ENCODE measurements at places on chromosomes 7 and 10. TPM values are rescaled to one million over a fixed set of nuclear protein-coding genes. Genes with fewer than 3 reads are reported as not detected.

The SYNPO2L gene
- total RNA-seq, result not detected

DNA sequence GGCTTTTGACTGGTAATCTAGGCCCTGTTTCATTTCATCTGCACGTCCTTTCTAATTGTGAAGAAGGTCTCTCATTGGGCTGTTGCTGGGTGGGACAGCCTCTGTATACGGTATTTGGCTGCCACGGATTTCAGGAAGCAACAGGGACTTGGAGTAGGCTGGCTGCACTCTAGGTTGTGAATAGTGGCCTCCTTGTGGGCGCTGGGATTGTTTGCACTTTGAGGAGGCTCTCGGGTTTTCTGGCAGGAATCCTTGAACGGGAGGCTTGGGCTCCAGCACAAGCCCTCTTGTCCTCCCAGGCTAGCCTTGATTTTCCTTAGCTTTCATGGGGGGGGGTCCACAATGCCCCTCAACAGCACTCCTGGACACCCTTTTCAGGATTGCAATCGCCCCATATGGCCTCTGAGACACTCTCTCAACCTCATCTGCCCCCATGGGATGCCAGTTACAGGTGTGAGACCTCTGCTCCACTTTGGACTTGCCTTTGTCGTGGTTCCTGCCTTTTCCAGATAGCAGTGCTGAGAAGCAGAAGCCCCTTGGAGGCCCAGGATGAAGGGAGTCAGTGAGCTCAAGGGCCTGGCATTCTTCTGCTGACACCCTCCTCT is 33.9 kb upstream of the ZNF273 start:
- H3K27ac ChIP-seq, result no peak overlapping the region
- H3K27me3 ChIP-seq, result no peaks in the 10 kb centered on the region
- H3K36me3 ChIP-seq, result no peaks in the 10 kb centered on the region
- no peak overlapping the region for H3K4me3 ChIP-seq
- no peaks in the 10 kb centered on the region for H3K4me1 ChIP-seq

The PAX4 gene
- not detected for total RNA-seq

DNA sequence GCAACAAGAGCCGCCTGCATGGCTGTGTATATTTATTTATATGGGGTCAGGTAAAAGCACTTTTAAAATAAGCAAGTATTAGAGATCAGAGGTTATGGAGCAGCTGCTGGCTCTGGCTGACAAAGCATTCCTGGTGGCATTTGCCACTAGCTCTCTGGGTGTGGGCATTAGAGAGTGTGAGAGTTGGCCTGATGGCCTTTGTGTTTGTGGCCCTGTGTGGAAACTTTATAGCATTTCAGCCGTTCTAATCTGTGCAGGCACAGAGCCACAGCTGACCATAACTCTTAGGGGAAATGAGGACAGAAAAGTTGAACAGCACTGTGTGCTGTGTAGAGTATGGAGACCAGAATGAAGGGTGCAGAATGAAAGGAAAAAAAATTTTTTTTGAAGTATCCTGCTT is 118.9 kb downstream of the AUTS2 start:
- H3K4me3 ChIP-seq, result no peak overlapping the region
- no peak for DNase-seq
- no peaks in the 10 kb centered on the region for H3K36me3 ChIP-seq
- H3K27ac ChIP-seq, result no peak overlapping the region
- no peaks in the 10 kb centered on the region for H3K27me3 ChIP-seq

DNA sequence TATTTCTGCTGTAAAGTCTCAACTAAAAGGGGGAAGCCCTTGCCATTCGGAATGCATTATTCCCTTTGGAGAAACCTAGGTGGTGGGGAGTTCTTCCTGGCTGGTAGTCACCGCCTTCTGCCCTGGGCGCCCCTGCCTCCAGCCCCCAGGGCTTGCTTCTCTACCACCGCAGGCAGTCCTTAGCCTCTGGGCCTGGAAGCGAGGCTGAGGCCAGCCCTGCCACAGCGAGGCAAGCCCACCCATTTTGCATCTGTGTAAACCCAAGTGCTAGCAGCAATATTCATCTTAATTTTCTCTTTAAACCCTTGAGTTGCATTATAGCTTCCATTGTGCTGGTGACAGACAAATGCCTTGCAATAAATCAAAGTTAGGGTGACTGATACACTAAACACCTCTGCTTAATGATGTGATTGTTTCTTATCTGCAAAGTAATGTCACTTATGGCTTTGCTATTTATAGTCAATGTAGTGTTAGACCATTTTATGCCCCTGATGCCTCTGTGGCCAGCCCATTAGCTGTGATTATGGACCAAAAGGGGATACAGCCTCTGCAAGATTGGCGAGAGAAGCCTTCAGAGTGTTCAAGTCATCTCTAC is 26.2 kb upstream of the MGMT start:
- no peaks in the 10 kb centered on the region for H3K4me1 ChIP-seq
- no peak overlapping the region for H3K4me3 ChIP-seq
- no peaks in the 10 kb centered on the region for H3K27me3 ChIP-seq

DNA sequence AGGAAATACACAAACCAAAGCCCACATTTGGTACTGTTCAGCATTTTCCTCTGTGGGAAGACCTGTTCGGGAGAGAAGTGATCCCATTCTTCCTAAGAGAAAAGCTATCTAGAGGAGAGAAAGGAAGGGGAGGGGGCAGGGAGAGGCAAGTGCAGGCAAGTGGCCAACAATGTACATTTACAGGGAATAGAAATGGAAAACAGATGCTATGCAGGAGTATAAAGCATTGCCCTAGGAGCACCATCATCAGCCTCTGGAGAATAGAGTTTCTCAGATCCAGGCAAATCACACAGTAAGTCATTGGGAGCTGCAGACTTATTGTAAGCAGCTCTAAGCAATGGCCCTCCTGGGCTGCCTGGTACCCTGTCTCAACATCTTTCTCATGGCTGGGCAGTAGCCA is 424.4 kb upstream of the AUTS2 start:
- H3K27me3 ChIP-seq, result no peaks in the 10 kb centered on the region
- no peak overlapping the region for H3K27ac ChIP-seq
- H3K4me3 ChIP-seq, result no peak overlapping the region
- no peaks in the 10 kb centered on the region for H3K36me3 ChIP-seq

The MAPK8 gene
- total RNA-seq, result 45.2 TPM

The IKZF1 gene
- 388 TPM for total RNA-seq

- no peaks in the 10 kb centered on the region for H3K4me1 ChIP-seq
- H3K36me3 ChIP-seq, result no peaks in the 10 kb centered on the region
- no peaks in the 10 kb centered on the region for H3K27me3 ChIP-seq
- no peak overlapping the region for H3K4me3 ChIP-seq
- no peak for DNase-seq
- no peak overlapping the region for H3K27ac ChIP-seq
These were observed 327.4 kb downstream of the SORCS1 start for GRCh38 chr10:106836933-106837663.

The FAM131B gene
- total RNA-seq, result 0.19 TPM

The CNPY1 gene
- total RNA-seq, result not detected

DNA sequence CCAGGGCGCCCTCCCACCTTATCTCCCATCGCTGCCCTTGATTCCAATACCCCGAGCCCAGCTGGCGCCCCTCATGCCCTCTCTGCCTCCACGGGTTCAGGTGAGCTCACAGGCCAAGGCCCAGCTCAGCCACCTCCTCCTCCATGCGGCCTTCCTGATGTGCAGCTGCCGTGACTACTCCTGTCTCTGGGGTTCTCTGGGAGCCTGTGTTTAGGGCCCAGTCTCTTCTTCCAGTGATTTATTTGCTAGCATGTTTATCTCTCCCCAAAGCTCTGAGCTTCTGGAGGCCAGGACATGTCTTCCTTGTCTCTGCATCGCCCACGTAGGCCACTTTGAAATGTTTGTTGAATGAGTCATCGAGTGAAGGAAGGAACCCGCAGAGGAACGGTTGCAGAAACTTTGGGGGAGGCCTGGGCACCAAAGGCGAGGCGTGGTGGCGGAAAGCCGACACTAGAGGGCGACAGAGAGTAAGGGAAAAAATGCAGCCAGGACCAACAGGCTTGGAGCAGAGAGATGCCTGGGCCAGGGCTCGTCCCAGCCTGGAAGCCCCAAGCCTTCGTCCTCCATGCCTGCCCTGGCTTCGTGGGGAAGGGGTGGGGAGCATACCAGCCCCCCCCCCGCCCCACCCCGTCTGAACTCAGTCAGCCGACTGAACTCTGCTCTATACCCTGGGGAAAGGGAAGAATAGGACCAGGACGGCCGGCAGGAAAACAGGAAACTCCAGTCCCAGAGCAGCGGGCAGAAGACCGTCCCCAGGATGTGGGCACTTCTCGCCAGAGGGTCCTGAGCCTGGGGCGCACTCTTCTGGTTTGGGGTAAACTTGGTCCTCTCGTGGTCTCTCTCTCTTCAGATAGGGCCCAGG is 10.9 kb upstream of the HSPB1 start:
- H3K27ac ChIP-seq, result no peak overlapping the region
- H3K4me3 ChIP-seq, result no peak overlapping the region

- H3K4me1 ChIP-seq, result no peaks in the 10 kb centered on the region
- H3K27ac ChIP-seq, result no peak overlapping the region
- DNase-seq, result no peak
- no peak overlapping the region for H3K4me3 ChIP-seq
- H3K27me3 ChIP-seq, result no peaks in the 10 kb centered on the region
These were observed 41.5 kb upstream of the CXCL12 start for GRCh38 chr10:44426247-44427034.

DNA sequence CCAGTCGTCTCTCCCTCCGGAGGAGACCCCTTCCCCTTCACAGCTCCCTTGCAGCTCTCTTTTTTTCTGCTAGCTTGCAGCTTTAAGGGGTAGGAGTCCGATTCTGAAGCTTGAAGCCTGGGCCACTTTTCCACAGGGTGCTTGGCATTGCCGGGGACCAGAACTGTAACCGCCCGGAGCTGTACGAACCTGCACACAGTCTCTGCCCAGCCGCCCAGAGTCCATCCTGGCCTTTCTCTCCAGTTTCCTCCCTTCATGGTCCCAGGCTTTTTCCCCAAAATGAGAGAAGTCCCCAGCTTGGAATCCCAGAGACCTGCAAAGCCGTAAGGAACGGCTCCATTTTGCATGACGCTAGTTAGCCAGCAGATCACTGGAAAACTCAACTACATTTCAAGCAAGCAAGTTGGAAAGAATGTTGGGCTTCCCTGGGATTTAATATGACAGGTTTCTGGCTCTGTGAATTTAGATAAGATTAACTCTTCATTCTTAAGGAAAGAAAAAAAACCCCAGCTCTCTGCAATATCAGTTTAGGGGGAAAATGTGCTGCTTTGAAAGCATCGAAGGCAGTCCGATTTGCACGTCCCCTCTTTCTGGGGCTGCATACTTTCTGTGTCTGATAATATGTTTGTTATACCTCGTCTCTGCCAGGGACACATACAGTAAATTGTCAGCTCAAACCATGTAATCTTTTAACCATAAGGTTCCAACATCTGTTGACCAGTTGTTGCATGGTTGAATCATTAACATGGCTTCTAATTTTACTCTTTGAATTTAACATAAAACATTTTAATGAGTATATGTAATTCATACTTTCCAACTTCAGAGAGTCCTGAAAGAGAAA is 190.0 kb upstream of the LYZL2 start:
- no peaks in the 10 kb centered on the region for H3K27me3 ChIP-seq
- no peaks in the 10 kb centered on the region for H3K36me3 ChIP-seq
- DNase-seq, result no peak
- H3K4me1 ChIP-seq, result no peaks in the 10 kb centered on the region

The PIP gene
- not detected for total RNA-seq

GRCh38 chr7:91559947-91560346 is 295.7 kb downstream of the FZD1 start:
- H3K4me3 ChIP-seq, result no peak overlapping the region
- H3K27ac ChIP-seq, result no peak overlapping the region
- no peaks in the 10 kb centered on the region for H3K36me3 ChIP-seq
- DNase-seq, result no peak
- H3K27me3 ChIP-seq, result no peaks in the 10 kb centered on the region
- H3K4me1 ChIP-seq, result no peaks in the 10 kb centered on the region

- no peak overlapping the region for H3K27ac ChIP-seq
- no peaks in the 10 kb centered on the region for H3K4me1 ChIP-seq
- no peaks in the 10 kb centered on the region for H3K27me3 ChIP-seq
- H3K36me3 ChIP-seq, result no peaks in the 10 kb centered on the region
- no peak overlapping the region for H3K4me3 ChIP-seq
These were observed 86.9 kb upstream of the SLC26A5 start for GRCh38 chr7:103532955-103533354.

- no peak for DNase-seq
- H3K27ac ChIP-seq, result no peak overlapping the region
- no peaks in the 10 kb centered on the region for H3K4me1 ChIP-seq
- no peak overlapping the region for H3K4me3 ChIP-seq
- no peaks in the 10 kb centered on the region for H3K36me3 ChIP-seq
- H3K27me3 ChIP-seq, result no peaks in the 10 kb centered on the region
These were observed 96.1 kb downstream of the EPDR1 start for GRCh38 chr7:38016567-38016966.

GRCh38 chr7:94877731-94878670 is 29.4 kb upstream of the PPP1R9A start:
- H3K27me3 ChIP-seq, result no peaks in the 10 kb centered on the region
- DNase-seq, result no peak
- H3K36me3 ChIP-seq, result no peaks in the 10 kb centered on the region
- H3K27ac ChIP-seq, result no peak overlapping the region

GRCh38 chr7:36775676-36776075 is 51.4 kb upstream of the AOAH start:
- DNase-seq, result no peak
- H3K27ac ChIP-seq, result peak overlapping the region; percentile 75
- H3K36me3 ChIP-seq, result no peaks in the 10 kb centered on the region
- H3K27me3 ChIP-seq, result no peaks in the 10 kb centered on the region
- H3K4me1 ChIP-seq, result peaks cover 55% of the 10 kb centered on the region

The BICC1 gene
- total RNA-seq, result not detected

The PRKCQ gene
- 45.9 TPM for total RNA-seq

DNA sequence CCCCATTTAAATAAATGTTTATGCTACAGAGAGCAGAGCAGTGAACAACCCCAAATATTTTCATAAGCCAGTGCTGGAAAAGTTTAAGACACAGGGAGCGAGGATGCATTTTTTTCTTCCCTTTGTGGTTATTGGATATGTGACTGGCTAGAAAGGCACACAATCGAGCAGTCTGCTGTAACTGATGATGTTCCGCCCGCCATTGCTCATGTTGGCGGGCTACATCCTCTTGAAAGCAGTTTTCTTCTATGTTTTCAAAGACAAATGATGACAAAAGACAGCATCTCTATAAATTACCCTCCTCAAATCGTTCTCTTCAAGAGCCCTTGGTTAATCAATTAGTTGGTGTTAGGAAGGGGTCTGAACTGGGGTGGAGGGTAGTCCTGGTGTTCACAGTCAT is 269.8 kb downstream of the SKAP2 start:
- DNase-seq, result no peak
- no peak overlapping the region for H3K27ac ChIP-seq
- H3K4me3 ChIP-seq, result no peak overlapping the region
- H3K4me1 ChIP-seq, result no peaks in the 10 kb centered on the region

The DNAH11 gene
- total RNA-seq, result not detected

DNA sequence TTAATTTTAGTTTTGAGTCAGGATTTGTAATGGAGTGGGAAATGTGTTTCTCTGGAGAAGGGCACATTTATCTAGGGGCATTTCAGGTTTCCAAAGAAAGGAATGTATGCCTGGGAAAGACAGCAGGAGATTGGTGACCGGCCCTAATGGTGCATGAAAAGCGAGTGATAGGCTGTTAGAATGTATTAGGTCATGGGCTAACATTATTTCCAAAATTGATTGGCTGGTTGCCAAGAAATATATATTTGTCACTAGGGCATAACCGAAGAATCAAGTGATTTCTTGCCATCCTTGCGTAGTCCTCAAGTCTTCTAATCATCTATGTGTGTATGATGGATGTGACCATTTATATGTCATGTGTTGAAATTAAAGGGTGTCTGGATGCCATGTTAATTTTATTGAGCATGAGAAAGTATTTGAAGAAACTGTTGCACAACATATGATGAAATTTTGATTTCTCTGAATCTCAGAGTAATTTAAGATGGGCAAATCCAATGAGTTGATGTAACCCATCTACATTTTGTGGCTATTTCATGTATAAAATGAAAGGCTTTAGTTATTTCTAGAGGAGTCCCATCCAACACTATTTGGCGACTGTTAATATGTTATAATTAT is 248.4 kb downstream of the BMPER start:
- no peaks in the 10 kb centered on the region for H3K27me3 ChIP-seq
- H3K4me3 ChIP-seq, result no peak overlapping the region
- DNase-seq, result no peak
- H3K27ac ChIP-seq, result no peak overlapping the region
